ENCODE measurements at places on chromosomes 1 and 21.

DNA sequence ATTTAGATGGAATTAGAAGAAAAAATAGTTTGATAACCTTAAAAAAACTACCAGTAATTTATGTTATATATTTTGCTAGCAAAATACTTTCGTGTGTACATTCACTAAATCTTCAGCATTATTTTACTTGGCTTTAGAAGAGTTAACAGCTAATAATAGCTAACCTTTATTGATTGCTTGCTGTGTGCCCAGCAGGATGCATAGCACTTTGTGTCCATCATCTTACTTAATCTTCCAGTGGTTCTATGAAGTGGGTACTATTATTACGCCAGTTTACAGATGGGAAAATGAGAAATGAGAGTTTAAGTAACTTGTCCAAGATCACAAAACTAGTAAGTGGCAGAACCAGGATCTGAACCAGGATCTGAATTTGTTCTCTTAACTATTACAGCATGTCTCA, 41.7 kb upstream of the GPR25 start:
- no peak for DNase-seq

DNA sequence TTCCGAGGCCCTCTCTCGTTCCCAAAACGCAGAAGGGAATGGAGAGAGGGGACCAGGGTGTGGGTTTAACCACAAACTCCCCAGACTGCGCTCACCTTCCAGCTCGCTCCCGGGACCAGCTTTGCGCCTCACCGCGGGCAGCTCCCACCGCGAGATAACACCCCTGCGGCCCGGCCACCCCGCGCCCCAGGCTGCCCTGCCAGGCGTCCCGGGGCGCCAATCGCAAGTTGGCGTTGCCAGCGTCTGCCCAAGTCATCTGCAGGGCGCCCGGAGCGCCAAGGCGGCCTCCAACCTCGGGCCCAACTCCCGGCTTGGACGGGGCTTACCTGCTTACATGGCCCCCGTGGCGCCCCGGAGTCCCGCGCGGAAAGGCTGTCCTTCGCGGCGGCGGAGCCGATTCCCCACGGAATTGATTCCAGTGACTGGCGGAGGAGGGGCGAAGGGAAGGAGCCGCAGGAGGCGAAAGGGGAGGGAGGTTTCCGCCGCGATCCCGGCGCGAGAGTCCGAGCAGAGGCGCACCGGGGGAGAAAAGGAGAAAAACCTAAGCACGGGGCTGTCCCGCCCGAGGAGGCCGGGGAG, 456 bp downstream of the PTPN14 start:
- DNase-seq, result no peak

DNA sequence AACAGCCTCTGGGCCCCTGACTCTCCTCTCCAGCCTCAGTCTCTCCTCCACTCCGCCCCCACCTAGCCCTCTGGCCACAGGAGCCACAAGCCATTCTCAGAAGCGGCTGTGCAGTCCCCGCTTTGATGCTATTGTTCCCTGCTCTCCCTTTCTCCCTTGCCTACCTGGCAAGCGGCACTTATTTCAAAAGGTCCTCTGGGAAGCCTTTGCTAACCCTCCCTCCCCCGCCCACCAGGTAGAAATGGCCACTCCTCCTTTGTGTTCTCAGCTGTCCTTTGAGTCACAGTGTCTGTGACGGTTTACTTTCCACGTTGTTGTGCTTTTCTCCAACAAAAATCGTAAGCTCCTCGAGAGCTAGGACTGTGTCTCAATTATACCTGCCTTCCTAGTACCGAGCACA, 338.4 kb upstream of the PROX1 start:
- peak; percentile 35 for DNase-seq

DNA sequence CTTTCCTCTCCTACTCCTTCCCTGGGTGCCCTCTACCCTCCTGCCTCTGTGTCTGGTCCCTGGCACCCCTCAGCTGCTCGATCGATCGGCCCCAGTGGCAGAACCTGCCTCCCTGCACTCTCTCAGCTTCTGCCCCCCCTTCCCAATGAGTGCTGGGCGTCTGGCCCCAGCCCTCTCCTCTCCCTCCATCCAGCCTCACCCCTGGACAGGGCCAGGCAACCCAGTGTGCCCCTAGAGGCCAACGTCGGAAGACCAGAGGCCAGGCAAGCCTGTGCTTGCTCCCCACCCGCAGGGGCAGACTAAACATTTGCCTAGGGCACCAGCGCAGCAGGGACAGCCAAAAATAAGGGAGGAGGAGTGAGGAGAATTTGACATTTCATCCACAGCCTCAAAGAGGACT, 43.5 kb downstream of the LGR6 start:
- peak; percentile 38 for DNase-seq

- DNase-seq, result no peak
Measured at GRCh38 chr1:230194525-230194924, 127.5 kb downstream of the GALNT2 start.

DNA sequence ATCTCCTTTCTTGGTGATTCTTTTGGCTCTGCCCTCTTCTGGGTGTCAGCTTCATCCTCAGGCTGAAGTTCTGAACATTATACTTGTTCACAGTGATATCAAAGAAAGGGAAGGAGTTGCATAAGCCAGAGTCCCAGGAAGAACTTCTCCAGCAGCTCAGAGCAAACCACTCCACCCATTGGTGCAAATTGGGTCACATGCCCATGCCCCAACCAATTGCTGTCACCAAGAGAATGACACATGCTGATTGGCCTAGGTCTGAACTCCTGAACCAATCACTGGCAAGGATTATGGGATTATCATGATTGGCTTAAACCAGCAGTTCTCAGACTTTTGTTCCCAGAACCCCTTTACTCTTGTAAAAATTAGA, 256.5 kb upstream of the TMEM51 start:
- no peak for DNase-seq

- no peak for DNase-seq
Measured at GRCh38 chr1:243855616-243856318, 5.7 kb upstream of the AKT3 start.

DNA sequence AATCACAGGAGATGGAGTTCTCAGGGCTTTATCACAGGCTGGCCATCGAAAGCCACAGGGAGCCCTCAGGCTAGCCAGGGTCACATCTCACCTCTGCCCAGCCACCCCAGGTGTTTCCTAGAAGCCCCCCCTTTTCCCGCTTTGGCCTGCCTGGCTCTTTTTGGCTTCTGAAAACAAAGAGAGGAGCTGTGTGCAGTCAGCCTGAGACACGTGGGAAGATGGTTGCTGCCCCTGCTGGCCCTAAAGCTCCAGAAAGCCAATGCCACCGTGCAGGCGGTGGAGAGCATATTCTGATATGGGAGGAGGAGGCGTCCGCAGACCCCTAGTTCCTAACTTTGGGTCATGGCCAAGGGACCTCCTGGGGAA, 18.7 kb upstream of the LBR start:
- no peak for DNase-seq

GRCh38 chr1:154485910-154486496, 16.0 kb upstream of the TDRD10 start:
- DNase-seq, result no peak

GRCh38 chr1:8879464-8879921, 1.0 kb upstream of the ENO1 start:
- no peak for DNase-seq

- no peak for DNase-seq
Measured at GRCh38 chr1:223827193-223827663, 18.5 kb downstream of the TP53BP2 start.

- DNase-seq, result no peak
Measured at GRCh38 chr1:35717911-35718476, 690 bp downstream of the C1orf216 start.

- no peak for DNase-seq
Measured at GRCh38 chr1:30472009-30472408, 251.4 kb downstream of the MATN1 start.

DNA sequence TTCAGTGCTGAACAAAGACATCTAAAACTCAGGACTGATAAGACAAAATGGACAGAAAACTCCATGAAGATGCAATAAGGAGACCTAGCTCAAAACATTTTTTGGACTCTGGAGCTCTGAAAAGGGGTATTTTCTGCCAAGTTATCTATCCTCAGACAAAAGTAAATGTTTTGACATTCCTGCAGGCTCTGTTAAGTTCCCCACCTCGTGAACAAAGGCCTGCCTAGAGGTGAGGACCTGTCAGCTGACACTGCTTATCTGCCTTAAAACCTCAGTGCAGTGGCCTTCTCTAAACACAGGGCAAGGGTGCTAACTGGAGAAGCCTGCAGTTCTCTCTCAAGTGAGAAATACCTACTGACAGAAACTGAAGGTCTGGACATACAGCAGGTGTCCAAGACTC, 41.1 kb downstream of the COLGALT2 start:
- no peak for DNase-seq

DNA sequence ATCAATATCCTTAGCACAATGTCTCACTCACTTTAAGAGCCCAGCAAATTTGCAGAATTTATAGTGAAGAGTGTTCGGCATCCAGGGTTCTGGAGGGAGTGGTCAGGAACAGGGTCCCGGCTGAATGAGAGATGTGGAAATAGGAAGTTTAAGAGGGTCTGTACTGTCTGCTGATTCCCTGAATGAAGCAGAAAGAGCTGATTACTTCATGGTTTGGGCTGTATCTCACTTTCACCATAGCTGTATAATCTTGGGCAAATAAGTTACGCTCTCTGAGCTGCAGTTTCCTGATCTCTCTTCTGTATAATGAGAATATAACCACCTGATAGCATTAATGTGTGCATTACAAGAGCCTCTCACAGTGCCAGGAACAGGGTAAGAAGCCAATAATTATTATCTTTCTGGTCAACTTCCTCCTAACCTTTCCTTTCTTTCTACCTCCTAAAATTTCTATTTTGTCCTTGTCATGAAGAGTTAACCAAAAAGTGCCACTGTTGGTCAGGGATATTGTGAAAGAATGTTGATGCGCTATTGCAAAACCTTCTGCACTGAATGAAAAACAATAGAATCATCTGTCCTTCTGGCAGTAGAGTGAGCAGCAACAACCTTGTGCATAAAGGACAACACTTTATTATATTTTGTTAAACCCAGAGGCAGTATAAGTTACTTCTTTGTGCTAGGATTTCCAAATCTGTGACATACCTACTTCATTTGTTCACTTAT, 14.7 kb upstream of the PTGFR start:
- no peak for DNase-seq

GRCh38 chr1:156149374-156150332, 3.7 kb upstream of the SEMA4A start:
- no peak for DNase-seq

GRCh38 chr1:116377541-116378529, 4.8 kb downstream of the ATP1A1 start:
- DNase-seq, result no peak

DNA sequence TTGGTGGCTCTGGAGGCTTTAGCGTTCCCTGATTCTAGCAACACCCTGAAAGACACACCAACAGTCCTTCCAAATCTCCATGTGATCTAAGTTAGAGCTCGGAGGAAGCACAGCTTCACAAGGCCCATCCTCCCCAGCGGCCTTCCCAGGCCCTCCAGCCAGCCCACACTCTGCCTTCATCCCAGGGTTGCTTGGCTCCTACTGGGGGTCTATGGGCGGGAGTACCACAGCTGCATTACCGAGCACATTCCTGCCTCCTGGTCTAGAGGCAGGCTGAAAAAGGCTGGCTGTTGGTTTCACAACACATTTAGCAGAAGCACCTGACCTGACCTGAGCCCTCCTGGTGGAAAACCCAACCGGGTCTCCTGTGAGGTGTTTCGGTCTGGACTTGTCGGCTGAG, 54.7 kb upstream of the TRIM67 start:
- no peak for DNase-seq

DNA sequence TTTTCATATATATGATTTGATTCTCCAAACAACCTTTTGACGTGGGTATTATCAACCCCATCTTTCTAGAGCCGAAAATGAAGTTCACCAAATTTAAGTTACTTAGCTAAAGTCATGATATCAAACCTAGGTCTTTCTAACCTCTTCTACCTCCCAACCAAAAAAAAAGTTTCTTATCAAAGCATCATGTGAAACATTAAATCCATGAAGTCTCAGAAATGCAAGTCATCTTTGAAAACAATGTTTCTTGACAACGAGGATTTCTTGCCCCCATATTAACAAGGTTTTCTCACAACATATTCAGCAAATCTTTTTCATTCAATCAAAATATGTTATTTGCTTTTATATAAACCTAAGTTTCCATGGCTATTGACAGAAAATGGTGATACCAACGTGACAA, 306.3 kb downstream of the SMYD3 start:
- DNase-seq, result no peak

DNA sequence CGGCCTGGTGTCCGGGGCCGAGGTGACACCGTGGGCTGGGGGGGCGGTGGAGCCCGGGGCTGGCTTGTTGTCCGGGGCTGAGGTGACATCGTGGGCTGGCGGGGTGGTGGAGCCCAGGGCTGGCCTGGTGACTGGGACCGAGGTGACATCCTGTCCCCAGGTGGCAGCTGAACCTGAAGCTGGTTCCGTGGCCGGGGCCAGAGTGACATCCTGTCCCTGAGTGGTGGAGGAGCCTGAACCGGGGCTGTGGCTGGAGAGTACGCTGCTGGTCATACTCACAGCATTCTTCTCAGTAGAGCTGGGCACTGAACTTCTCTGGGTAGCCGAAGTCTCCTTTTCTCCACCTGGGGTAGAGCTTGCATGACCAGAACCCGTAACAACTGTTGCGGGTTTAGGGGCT, 15.8 kb downstream of the THBS3 start:
- DNase-seq, result no peak

DNA sequence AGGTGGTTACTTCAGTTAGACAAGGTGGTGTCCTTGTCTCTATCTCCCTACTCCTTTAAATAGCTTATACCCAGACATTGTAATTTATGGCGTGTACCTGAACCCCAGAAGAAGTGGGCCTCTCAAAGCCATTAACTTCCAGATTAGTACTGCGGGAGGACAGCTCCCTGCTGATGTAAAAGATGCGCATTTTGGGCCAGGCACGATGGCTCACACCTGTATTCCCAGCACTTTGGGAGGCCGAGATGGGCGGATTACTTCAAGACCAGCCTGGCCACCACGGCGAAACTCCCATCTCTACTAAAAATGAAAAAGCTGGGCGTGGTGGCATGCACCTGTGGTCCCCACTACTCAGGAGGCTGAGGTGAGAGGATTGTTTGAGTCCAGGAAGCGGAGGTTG, 15.0 kb upstream of the PLEKHM2 start:
- no peak for DNase-seq

GRCh38 chr1:208369658-208370057, 125.5 kb upstream of the PLXNA2 start:
- no peak for DNase-seq

DNA sequence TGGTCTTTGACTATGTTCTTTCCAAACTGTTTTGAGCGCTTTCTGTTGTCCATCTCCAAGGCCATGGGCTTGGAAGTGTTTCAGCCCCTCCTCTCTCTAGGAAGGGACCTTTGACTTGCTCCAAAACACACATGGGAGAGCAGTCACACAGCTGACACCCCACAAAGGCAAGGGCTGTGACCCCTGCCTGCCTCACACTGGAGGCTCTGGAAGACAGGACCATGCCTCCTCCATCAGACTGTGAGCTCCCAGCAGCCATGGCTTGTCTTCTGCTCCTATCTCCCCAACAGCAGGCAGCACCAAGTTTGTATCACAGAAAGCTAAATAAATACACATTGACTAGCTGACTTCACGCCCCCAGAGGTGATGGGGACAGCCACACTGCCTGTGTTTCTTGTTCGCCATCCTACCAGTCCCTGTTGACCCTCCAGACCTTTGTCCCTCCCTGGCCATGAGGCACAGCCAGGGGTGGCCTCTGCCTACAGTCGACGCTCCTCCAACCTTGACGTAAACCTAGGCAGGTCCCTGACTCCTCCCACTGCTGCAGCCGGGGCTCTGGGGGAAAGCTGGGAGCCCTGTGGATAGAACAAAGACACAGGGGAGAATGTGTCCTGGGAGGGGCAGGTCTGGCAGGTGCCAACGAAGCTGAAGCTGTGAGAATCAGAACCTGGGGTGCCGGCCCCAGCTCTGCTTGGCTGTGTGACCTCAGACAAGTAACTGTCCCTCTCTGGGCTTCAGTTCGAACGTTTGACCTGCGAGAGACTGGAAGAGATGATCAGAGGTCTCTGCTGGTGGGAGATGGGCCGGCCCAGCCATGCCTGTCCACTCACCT, 4.8 kb downstream of the PLA2G2F start:
- DNase-seq, result no peak
